ENCODE measurements at places on chromosomes 2 and 18. TPM values are rescaled to one million over a fixed set of nuclear protein-coding genes. Genes with fewer than 3 reads are reported as not detected.

DNA sequence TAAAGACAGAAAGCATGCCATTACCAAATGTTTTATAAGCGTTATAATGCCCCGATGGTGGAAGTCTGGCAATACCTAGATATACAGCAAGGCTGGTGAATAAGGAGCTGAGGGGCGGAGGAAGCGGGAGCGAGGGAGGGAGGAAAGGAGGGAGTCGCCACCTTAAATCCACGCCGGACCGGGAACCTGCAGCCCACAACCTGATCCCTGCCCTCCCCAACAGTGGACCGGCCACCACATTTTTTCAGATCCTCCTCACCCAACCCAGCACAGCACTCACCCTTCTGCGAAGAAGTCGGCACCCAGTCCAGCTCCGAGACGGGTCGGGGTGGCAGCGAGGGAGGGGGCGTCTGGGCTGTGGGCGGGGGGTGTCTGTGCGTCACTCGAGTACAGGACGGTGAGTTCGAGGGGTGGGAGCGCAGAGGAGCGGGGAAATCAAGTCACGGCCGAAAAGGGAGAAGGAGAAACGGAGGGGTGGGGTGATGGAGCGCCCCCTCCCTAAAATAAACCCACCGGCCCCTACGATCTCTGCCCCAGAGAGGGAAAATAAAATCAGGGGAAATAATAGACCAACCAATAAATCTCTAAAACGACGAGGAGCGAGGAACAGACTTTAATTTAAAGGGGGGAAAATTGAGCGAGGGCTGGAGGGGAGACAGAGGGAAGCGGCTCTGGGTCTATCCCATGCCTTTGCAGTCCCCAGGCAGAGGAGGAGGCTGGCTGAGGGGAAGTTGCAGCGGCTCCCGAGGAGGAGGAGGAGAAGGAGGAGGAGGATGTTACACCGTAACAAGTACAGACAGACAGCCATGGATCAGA, 96.5 kb upstream of the SERTAD2 start:
- DNase-seq, result peak; percentile 55

DNA sequence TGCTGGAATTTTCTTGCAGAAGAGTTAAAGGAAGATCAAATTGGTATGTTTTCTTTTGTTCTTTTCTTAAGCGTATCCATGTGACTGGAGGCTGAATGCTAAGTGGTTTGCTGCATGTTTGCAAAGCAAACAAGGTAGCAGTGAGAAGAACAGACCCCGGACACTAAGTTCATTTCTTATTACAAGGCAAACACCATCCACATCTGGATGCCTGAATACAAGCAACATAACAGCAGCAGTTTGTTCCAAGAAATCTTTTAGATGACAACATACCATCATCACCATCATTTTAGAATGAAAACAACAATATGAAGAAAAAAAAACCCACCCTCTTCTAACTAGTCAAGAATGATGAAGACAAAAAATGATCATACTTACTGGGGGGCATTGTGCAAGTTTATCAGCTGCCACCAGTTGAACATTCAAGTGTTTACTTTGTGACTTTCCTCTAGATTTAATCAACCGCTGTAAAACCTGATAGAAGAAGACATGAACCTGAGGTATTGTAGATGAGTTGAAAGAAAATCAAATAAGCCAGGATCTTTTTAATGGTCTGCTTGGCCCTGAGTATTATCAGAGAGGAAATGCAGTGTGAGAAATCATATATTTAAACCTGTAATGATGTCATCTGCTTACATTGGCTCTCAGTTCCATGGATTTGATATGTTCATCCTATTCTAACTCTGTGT, 25.0 kb upstream of the ARL5A start:
- DNase-seq, result no peak

Gene SOX11
- total RNA-seq, result 9.3 TPM

DNA sequence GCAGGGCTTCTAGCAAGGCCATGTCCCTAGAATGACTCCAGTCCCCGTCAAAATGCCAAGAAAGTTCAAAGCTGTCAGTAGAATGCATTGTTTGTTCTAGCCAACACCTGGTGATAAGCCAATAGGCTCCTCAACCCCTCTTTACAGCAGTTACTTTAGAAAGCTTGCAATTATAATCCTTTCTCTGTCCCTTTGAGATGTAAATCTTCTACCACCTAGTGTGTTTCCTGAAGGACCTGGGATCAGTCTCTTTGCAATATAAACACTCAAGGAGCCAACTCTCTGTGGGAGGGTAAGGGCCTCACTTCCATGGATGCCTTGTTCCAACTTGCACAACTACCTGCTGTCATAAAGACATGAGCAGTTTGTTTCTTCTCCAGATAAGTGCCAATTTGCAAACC, 301.8 kb downstream of the NBAS start:
- no peak for DNase-seq

DNA sequence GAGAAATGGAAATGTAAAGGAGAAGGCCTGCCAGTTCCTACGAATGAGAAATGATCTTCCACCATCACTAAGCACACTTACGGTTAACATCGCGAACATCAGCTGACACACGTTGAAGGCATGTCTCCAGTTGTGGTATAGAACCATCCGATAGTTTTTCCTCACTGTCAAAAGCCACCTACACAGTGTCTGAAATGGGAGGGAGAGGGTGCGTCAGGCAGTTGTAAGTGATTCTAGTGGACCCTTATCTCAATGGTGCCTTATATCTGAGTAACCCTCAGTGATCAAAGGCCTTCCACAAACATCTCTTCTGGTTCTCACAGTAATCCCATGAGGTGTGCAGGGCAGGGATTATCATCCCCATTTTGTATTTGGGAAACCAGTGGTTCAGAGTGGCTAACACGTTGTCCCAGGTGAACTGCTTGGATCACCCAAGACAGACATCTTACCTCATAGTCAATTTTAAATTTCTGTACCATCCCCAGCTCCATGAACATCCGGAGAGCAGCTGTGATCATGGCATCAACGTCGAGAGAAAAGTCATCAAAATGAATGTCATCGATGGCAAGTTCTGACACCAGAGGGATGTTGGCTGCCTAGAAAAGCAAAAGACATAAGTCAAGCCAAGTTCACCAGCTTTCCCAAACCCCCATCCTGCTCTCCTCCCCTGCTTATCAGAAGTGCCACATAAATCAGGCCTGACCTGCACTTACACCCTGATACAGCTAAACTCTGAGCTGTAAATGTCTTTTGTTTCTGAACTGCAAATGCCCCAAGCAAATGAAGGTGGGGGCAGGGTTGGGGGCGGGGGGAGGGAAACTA, 335.2 kb downstream of the AGPS start:
- DNase-seq, result no peak

Measured in uterus (tissue), 4 donors.